ENCODE measurements at places on chromosomes 12 and 14.

DNA sequence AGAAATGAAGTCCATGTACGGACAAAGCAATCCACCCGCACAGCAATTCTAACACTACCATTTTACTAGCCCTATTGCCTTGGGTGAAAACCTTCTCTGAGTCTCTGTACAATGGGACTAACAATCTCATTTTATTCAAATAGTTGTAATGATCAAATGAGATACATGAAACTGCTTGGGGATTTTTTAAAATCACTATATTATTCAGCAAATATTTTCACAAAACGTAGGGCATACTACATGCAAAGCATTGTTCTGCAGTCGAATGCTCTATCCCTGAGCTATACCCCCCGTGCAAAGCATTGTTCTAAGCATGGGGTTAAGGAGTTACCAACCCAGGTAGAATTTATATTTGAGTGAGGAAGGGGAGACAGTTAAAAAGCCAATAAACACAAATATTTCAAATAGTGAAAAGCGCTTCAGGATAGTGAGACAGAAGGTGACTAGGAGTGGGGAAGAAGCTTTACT, 554 bp upstream of the ATF7 start:
- DNase-seq = no peak

- no peak for DNase-seq
These were observed 5.6 kb upstream of the JAG2 start for GRCh38 chr14:105173901-105174894.

- no peak for DNase-seq
These were observed 22.4 kb upstream of the ANKLE2 start for GRCh38 chr12:132783917-132784531.

DNA sequence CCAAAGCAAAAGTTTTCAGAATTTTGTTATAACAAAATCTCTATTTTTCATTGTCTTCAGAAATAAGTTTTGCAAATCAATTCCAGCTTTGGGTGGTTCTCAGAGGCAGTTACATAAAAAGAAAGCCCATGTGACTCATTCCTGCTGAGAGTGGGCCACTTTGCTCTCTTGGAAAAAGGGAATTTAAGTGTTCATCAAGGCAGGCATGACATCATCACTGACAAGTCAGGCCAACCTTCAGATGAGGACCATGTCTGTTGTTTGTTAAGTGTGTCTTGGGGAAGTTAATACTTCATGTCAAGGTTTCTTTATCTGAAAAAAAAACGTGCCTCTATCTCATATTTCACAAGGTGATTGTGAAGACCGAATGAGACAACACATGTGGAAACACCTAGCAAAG, 519.8 kb upstream of the TMPO start:
- DNase-seq = no peak

DNA sequence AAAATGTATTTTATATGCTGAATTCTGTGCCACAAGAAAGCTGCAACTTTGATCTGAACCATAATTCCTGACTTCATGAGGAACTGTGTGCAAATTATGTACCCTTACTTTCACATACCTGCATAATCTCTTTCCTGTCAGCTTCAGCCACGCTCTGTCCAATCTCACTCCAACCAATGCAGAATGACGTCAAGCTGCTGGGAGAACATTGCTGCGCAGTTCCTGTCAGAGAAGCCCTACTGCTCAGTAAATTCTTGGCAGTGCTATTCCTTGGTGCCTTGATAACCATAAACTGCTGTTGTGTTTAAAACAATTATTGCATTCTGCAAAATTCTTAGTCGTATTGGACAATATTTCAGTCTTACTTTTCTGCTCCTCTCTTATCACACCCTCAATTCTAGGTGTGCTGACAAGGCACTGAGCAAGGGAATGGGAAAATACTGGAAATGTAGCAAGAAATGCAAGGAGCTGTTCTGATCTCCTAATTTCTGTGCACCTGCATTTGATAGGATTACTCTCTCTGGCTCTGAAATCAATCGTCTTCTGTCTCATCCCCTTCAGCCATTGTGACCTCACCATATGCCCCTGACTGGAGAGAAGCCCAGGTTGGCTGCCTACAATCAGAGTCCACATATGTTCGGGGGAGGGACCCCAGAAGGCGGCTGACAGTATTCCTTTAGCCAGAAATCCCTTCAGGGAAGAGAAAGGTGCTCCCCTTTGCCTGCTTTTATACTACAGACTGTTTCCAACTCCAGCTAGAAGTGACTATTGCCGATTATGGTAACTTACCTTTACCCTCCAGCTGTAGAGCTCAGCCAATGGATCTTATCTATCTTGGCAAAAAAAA, 274.9 kb upstream of the NOVA1 start:
- DNase-seq = no peak

DNA sequence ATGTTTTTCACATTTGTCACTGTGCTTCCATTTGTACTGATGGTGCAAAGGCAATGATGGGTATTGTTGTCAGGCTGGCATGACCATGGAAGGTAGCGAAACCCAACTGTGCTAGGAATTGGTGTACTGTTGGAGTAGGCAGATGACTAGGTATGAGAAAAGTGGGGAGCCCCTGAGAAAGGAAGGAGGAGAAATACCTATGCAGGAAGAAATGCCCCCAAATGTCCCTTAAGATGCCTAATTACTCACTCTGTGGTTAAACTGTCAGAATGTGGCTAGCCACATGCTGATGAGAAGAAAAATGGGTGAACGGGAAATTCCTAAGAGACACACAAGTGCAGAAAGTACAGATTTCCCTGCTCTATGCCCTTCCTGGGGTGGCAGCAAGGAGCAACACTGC, 339.1 kb downstream of the TMEM132D start:
- no peak for DNase-seq

- no peak for DNase-seq
These were observed at the start of gene SLC35F4 for GRCh38 chr14:57865403-57866198. SLC35F4 (minus strand) TSS chr14:57866092.

DNA sequence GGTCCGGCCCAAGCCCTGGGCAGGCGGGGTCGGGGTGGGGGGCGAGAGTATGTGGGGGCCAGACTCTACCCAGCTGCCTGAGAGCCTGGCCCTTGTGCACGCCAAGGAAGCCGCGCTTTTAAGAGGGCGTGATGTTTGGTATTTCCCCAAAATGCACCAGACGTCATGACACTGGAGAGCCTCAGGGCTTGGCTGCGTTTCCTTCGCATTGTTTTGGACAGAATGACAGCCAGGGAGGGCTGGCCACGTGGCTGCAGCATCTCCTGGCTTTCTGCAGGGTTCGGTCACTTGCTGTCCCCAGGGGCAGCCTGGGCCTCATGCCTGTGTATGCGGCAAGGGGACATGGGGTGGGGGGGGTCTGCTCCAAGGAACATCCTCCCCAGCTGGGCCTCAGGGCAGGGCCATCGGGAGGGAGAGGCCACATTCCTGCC, 16.1 kb upstream of the NUDT14 start:
- no peak for DNase-seq

GRCh38 chr14:22691171-22691570, 47.0 kb upstream of the OR6J1 start:
- DNase-seq = no peak

- no peak for DNase-seq
These were observed 12.8 kb downstream of the ZFHX2 start for GRCh38 chr14:23538785-23539184.

DNA sequence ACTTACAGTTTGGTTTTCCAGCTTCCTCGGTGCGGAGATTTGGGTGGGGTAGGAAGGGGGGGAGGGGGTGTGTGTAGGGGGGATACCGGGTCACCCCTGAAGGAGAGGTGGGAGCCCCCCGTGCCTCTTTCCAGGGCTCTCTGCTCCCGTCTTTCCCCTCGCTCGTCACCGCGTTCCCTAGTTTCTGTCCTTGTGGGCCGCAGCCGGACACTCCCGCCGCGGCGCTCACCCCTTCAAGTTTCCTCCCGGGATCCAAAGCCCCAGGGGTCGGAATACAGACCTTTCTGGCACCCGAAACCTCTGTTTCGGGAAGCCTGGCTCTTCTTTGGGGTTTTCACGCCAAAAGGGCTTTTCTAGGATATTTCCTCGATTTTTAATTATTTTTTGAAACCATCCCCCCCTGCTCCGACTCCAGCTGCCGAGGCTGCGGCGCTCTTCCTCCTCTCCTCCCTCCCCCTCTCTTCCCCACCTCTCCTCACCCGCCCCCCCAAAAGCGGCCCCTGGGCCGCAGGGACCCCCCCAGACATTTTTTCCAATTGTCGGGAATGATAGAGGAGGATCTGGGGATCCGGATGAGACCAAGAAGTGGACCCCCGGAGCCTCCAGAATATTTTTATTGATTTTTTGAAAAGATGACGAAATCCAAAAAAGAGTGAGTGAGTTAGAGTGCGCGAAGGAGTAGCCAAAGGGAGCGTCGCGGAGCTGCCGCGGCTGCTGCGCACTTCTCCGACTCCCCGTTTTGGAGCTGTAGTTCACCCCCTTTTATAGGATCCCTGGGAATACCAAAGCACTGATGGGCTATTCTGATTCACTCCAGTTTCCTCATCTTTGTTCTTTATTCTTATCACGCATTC, 1.7 kb downstream of the CCND2 start:
- no peak for DNase-seq

- no peak for DNase-seq
These were observed 45.9 kb downstream of the PAX9 start for GRCh38 chr14:36707570-36707969.

GRCh38 chr14:68815298-68816182, 22.7 kb upstream of the ZFP36L1 start:
- no peak for DNase-seq

GRCh38 chr12:44025499-44025898, 189.6 kb downstream of the TMEM117 start:
- no peak for DNase-seq
